ENCODE measurements at places on chromosomes 5 and 9. TPM values are rescaled to one million over a fixed set of nuclear protein-coding genes. Genes with fewer than 3 reads are reported as not detected.

Gene FAM200C
- total RNA-seq: 14.7 TPM

Gene ADAM19
- 88.1 TPM for total RNA-seq

Gene SPINK4
- not detected for total RNA-seq

Gene N4BP3
- total RNA-seq: 1.7 TPM

Gene EIF4E1B
- total RNA-seq: 5.3 TPM

Gene ANKRD31
- 1.2 TPM for total RNA-seq

Gene MED27
- total RNA-seq: 6.5 TPM

Gene SLCO6A1
- total RNA-seq: 2.9 TPM

Gene SPATA6L
- total RNA-seq: 4.3 TPM

Gene GPR107
- 53.7 TPM for total RNA-seq

Gene GOLGA1
- total RNA-seq: 12.3 TPM

Gene PCDHGB5
- total RNA-seq: 15.4 TPM

Gene DAP
- 23.6 TPM for total RNA-seq

Gene ANKRD18B
- 5.3 TPM for total RNA-seq

Gene INSL4
- total RNA-seq: 4.8 TPM

Gene ANKDD1B
- total RNA-seq: 6.0 TPM

Gene ADGRV1
- 15.4 TPM for total RNA-seq

Gene FST
- 76.1 TPM for total RNA-seq

Gene BRINP1
- total RNA-seq: 1.9 TPM

Gene HTR4
- 1.7 TPM for total RNA-seq

Gene HACD4
- 8.7 TPM for total RNA-seq

Gene IL31RA
- total RNA-seq: 0.48 TPM

Gene EFNA5
- total RNA-seq: 15.2 TPM

Gene SPATA31C1
- 1.2 TPM for total RNA-seq

Gene IL4
- total RNA-seq: not detected

Gene PDLIM4
- total RNA-seq: 47.9 TPM

Gene PPP3R2
- 3.6 TPM for total RNA-seq

Gene ZNF879
- 14.9 TPM for total RNA-seq

Gene PGM5
- total RNA-seq: 194 TPM

Gene SV2C
- total RNA-seq: 1.2 TPM

Gene C6
- not detected for total RNA-seq

Gene PAEP
- total RNA-seq: not detected

Gene ERAP2
- total RNA-seq: 14.2 TPM

Measured in umbilical cord (tissue), 2 donors.